ENCODE measurements at places on chromosomes 3 and 15.

GRCh38 chr15:77168141-77168540, 97.2 kb upstream of the TSPAN3 start:
- DNase-seq, result no peak

DNA sequence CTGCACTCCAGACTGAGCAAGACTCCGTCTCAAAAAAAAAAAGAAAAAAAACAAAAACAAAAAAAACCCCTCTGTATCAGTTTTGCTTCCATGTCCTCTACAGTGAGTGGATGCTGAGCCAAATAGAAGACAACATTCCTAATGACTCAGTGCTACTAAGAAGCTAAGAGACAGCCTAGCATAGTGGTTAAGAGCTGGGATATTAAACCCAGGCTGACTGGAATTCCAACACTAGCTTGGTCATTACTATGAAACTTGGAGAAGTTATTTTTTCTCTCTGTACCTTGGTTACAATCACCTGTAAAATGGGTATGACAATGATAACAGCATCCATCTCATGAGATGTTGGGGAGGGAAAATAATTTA, 60.9 kb upstream of the PYGO1 start:
- no peak for DNase-seq

GRCh38 chr3:133926736-133927539, 31.3 kb upstream of the RAB6B start:
- DNase-seq, result no peak

DNA sequence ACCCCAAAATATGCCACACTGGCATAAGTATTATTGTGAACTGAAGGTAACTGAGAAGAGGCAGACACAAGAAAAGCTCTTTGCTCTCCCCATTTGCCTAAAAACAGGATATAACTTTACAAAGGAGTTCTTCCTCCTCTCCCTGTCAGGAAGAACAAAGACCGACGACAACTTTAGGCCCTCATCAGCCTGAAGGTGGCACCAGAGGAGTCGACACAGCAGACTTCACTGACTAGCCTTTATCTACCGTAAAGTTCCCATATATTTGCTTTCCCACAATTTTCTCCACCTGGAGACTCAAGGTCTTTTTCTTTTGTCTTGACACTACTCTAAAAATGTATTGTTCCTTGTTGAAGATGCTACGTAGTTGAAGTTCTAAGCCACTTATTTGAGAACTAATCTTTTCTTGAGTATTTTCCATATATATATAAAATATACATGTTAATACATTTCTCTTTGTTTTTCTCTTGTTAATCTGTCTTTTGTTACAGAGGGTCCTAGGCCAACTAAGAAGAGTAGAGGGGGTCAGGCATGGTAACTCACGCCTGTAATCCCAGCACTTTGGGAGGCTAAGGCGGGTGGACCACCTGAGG, 16.2 kb upstream of the XIRP1 start:
- DNase-seq, result no peak

DNA sequence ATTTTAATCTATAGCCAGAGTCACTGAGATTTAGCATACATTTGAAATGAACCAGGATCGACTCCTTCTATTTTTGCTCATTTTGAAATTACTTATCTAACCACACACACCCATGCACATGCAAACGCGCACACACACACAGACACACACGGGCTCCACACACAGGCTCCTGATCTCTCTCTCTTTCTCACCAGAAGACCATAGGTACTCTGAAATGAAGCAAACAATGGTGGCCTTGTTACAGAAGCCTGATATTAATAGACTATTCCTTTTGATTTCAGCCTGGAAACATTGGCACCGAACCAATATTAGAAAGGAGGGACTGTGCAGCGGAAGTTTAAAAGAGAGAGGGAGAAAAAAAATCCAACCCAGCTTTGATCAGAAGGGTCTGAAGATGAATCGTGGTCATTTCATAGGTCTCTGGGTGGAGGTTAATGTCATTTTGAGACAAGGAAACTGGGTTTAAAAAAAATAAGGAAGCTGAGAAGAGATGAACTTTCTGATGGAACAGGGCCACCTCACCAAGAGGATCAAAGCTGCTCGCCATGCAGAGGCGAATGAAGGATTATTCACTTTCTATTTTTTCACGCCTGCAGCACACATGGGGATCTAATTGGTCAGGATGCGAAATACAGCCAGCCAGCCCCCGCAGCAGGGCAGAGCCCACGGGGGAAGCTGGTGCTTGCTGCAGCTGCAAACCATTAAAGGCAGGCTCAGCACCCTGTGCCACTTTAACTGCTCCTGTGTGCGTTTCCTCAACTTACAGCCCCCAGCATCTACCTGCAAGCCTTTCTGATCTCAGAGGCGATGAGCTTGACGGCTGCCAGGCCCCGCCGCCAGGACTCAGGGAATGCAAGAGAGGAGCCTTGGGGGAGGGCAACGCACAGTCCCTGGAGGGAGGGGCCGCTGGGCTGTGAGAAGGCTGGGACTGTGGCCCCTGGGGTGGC, 88.8 kb downstream of the HES1 start:
- no peak for DNase-seq

DNA sequence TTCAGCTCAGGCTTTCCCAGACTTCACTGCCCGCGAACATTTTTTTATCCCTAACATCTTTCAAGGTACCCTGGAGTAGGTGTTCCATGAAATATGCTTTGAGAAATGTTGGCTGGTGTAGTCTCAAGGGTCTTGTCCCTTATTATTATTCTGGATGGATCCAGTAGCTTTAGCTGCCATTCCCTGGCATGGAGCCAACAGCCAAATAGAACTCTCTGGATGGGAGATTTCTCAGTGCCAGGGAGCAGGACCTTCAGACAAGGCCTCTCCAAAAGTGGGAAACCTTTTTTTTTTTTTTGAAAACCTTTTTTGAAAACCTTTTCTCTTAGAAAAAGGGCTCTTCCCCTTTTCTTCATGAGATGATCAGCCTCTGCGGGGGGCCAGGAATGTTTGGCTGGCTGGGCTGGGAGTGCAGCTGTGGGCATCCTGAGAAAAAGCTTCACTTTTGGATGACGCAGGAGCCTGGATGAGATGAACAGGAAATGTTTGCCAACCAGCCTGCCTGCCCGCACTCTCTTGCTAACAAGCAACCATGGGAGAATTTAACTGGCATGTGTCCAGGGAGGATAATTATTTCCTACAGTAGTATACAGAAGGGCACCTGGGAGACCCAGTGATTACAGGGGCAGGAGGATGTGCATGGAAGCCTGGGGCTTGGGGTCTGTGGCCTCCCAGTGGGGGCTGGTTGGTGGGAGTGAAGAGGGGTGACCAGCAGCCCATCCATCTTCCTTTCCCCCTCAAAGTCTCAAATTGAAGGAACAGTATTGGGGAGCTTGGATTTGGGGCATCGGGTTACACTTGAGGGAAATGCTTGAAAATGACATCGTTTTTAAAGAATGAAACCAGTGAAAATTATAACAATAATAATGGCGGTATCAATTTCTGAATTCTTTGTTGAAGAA, 109.1 kb upstream of the LRIG1 start:
- DNase-seq, result no peak

GRCh38 chr15:99826157-99826780, 93.0 kb upstream of the LYSMD4 start:
- no peak for DNase-seq

- DNase-seq, result no peak
These were observed 132.0 kb downstream of the ARNT2 start for GRCh38 chr15:80536231-80536630.

DNA sequence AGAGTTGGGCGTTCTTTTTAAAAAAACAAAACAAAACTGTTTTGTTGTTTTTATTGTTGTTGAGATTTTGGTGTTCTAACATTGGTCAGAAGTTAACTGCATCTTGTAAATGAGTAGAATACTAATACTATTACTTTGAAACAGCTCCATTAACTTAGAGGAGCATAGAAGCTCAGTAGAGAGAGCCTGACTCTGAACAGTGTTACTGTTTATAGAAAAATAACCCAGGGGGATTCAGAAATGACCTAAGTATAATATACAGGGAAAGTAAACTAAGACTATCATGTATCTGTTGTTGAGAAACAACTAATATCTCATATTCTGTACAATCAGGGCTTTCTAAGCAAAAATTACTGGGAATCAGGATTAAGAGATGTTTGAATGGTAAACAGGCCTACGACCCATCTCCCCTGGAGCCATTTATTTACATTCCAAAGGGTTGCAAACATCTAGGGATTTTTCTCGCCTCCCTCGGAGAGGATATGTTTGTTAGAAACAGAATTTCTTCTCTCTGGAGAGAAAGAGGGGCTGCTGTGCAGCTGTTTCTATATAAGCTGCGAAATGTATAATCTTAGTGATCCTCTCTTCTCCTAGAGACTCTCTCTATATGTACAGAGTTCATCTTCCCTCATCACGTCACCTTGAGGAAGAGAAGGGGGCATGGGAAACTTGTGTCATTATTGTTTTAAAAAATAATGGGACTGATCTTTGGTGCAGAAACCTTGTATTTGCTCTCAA, 827.5 kb upstream of the DPPA4 start:
- DNase-seq, result no peak

GRCh38 chr3:184873141-184873540, 61.2 kb downstream of the VPS8 start:
- DNase-seq, result no peak

DNA sequence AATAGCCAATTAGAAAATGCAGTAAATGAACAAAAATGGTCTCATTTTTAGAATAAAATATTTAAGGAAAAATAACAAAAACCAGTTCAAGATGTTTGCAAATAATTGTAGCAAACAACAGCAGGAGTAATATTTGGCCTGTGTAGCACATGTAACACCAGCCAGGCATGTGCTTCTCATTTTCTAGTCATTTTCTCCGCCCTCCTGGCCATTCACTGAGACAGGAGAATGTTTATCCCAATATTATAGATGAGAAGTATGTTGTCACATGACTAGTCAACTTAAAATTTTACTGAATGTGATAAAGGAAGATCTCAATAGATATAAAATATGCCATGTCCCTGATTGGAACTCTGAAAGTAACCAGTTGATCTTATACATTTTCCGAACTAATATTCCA, 7.8 kb upstream of the ATP10A start:
- no peak for DNase-seq

- DNase-seq, result no peak
These were observed 18.9 kb downstream of the GREM1 start for GRCh38 chr15:32736701-32737061.

DNA sequence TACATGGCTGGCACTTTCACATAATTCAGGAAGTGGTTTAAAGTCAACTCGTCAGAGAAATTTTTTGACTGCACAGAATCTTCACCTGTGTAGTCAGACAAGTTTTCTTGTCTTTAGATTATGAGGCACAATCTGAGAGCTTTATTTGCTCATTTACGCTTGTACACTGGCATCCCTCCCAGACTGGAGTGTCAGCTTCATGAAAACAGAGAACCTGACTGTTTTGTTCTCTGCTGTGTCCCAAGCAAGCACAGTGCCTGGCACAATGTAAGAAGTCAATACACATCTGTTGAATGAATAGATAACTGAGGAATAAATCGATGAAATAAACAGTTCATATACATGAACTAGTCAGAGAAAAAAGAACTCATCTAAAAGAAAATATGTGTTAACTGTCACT, 846.1 kb upstream of the CFAP20DC start:
- DNase-seq, result no peak

DNA sequence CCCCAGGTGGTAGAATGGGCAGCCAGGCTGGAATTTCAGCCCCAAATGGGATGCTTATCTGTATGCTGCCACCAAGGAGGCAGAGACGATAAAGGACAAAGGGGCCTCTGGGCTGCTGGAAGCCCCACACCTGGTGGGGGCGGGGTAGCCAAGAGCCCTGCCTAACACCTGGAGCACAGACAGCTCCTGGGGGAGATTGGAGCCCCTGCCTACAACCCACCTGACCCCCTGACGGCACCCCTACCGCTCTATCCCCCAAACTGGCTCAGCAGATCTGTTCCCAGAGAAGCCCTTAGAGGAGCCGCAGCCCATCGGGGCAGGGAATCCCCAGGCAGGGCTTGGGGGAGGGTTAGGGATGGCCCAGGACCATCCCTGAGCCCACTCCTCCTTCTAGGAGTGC, 15.8 kb upstream of the SEMA3F start:
- no peak for DNase-seq

DNA sequence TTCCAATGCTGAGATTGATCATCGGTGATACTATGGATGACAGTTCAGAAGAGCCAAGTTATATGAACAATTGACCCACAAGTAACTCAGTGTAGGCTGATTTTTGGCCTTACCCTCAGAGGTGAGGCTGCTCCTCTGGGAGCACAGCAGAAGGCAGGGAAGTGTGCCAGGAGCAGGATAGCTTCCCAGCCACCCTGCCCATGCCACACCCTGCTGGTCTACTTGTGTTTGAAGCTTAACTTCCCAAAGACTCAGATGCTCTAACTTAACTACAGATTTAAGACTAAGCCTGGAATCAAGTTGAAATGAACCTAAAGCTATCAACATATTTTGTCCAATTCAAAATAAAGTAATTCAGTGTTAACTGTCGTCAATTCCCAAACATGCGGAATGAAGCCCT, 77.5 kb downstream of the BOC start:
- DNase-seq, result no peak
